ENCODE measurements at places on chromosomes 11 and 22.

GRCh38 chr11:124657904-124658303 lies 15.6 kb downstream of the SIAE start:
- DNase-seq, result no peak

- no peak for DNase-seq
These were observed 766 bp downstream of the APOL2 start for GRCh38 chr22:36238373-36239149.

DNA sequence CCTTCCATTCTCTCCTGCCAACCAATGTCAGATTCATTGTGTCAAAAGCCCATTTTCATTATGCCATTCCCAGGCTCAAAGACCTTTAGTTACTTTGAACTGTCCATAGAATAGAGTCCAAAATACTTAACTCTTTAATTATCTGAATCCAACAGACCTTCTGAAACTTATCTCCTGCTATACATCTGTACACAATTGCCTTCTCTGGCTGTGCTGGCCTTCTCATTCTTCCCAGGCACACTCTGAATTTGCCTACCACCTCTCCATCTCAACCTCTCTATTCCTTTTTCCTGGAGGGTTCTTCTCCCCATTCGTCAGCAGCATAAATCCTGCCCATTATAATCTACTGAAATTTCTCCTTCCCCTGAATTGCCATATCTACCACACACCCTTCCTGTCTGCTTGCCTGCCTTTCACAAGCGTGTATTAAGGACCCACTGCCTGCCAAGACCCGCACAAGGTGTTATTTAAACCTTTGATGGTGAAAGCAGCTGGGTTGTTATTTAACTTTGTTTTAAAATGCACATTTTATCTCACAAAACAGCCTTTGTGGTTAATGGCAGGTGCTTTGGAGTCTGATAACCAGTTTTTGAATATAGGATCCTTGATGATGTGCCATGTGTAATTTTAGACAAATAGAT lies 125.9 kb downstream of the CCDC81 start:
- DNase-seq, result no peak

- DNase-seq, result no peak
These were observed 206.2 kb upstream of the LRRC4C start for GRCh38 chr11:41665441-41666360.

GRCh38 chr11:46588915-46589314 lies 4.9 kb downstream of the AMBRA1 start:
- no peak for DNase-seq

GRCh38 chr11:113473983-113474361 lies 1.2 kb downstream of the DRD2 start:
- DNase-seq, result no peak

DNA sequence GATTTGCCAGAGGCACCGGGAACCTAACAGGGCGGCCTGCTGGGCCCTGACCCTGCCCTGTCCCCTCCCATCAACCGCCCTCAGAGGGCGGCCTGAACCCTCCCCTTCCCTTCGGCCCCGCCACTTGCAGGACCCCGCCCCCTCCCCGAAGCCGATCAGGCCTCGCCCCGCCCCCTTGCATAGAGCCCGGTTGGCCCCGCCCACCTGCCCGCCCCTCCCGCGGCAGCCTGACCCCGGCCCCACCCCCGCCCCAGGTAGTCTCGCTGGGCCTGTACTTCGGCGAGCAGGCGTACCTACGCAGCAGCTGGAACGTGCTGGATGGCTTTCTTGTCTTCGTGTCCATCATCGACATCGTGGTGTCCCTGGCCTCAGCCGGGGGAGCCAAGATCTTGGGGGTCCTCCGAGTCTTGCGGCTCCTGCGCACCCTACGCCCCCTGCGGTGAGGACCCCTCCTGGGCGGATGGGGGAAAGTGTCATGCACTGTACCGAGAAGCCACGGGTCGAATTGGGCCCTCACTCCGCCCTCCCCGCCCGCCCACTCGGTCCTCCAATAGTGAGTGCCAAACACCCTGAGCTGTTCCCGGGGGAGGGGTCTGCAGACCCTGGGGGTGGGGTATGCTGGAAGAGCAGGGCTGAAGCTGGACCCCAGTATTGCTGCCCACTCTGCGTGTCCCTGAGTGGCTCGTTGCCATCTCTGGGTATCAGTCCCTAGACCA lies 94.1 kb downstream of the CACNA1I start:
- DNase-seq, result no peak

- no peak for DNase-seq
These were observed 547 bp downstream of the TUBA8 start for GRCh38 chr22:18110954-18111758.

DNA sequence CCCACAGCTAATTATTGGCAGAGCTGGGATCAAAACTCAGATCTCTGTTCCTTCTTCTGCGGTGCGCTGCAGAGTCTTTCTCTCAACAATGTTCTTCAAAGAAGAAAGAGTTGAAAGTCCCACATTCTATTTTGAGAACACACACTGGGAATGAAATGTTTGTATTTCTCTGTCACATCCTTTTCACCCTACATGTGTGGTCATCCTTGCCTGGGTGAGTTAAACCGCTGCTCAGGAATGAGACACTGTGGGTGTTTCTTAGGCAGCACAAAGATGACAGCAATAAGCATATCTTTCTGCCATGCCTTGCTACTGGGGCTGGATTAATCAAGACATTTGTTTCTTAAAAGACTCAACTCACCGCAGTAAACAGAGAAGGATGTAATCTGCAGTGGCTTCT lies 222.6 kb downstream of the LARGE1 start:
- DNase-seq, result no peak

DNA sequence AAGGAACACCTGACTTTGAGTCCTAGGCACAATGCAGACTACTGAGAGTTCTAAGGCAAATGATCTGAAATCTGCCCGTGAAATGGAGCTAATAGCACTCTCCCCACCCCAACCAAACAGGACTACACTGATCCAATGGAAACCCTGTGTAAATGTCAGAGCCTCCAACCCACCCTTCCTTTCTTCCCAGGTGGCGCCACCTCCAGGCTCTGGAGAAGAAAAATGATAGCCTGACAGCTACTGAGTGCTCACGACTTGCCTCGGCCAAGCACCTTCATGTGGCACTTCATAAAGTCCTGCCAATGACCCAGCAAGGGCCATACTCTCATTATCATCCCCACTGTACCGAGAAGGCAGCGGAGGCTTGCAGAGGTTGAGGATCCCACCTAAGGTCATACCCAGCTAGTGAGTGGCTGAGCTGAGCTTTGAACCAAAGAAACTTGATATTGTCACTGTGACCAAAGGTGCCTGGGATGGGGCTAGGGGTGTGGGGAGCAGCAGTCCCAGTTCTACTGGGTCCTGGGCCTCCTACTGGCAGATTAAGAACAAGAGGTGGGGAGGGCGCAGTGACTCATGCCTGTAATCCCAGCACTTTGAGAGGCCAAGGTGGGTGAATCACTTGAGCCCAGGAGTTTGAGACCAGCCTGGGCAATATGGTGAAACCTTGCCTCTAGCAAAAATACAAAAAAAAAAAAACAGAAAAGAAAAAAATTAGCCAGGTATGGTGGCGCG lies 20.5 kb downstream of the TST start:
- no peak for DNase-seq

GRCh38 chr11:66920978-66921784 lies 37.0 kb downstream of the PC start:
- DNase-seq, result no peak

GRCh38 chr11:86040919-86041850 lies 27.7 kb downstream of the PICALM start:
- DNase-seq, result no peak

GRCh38 chr11:110152199-110152598 lies 59.0 kb downstream of the ZC3H12C start:
- no peak for DNase-seq

DNA sequence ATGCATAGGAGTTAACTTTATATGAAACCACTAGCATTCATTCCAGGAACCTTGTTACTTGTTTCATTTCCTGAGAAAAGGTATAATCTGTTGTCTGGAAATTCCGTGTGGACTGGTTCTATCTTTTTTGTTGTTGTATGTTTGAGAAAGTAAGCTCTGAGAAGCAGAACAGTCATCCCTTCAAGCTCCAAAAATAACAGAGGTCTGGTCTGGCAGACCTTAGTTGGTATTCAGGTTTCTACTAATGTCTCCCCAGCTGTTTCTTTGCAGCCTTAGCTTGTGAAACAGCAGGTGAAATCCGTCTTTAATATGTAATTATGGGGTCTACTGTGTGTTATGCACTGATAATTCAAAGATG lies 2.4 kb downstream of the RNF121 start:
- DNase-seq, result no peak

DNA sequence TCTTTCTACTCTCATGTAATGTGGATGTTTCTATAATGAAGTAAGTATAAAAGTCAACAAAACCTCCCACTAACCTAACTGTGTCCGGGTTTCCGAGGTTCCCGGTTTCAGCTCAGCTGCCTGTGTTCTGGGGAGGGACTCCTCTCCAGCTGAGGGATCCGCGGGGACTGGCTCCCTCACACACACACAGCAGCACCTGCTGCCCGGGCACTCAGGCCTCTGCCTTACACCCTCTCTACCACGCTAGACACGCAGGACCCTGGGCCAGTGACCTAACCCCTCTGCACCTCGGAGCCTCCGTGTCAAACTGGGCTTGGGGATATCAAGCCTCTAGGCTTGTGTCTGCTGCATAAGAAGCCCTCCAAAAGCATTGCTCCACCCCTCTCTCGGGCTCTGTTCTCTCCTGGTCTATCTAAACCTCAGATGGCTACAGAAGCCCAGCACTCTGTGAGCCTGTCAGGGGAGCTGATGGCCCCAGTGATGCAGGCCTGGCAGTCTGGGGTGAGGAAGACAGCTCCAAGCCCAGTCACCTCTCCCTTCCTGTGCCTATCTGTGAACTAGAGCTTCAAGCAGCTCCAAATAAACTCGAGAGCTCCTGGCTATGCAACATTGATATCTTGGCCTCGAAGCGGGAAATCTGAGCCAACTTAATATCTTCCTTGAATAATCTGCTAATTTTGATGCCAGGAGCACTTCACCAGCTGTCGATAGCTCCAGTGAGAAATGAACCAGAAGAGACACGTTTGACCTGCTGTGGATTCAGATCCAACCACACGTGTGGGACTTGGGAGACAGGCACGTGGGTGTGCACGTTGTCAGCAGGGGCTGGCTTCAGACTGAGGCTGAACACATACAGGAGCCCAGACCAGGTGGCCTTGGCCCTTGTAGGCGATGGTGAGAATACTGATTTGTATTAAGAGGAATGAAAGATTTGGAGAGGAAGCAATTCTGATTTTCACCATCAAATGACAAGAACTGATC lies 232.7 kb upstream of the B3GAT1 start:
- no peak for DNase-seq

- no peak for DNase-seq
These were observed 815 bp upstream of the SMIM38 start for GRCh38 chr11:69154938-69155301.

DNA sequence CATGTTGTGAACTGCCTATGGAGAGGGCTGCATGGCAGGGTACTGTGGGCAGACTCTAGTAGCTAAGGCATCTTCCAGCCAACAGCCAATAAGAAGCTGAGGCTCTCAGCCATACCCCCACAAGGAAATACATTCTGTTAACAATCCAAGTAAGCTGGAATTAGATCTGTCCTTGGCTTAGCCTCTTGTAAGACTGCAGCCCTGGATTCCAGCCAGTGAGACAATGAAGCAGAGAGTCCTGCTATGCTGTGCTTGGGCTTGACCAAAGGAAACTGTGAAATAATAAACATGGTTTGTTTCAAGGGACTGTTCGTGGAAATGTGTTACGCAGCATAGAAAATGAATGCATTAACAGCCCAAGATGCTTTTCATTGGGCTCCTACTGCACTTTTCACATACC lies 1097.4 kb upstream of the CCDC90B start:
- no peak for DNase-seq

GRCh38 chr11:119785131-119785530 lies 56.1 kb upstream of the NECTIN1 start:
- DNase-seq, result no peak

- DNase-seq, result no peak
These were observed 29.2 kb upstream of the KCNA4 start for GRCh38 chr11:30045921-30046577.

- DNase-seq, result no peak
These were observed 301.8 kb upstream of the API5 start for GRCh38 chr11:43010042-43010441.

DNA sequence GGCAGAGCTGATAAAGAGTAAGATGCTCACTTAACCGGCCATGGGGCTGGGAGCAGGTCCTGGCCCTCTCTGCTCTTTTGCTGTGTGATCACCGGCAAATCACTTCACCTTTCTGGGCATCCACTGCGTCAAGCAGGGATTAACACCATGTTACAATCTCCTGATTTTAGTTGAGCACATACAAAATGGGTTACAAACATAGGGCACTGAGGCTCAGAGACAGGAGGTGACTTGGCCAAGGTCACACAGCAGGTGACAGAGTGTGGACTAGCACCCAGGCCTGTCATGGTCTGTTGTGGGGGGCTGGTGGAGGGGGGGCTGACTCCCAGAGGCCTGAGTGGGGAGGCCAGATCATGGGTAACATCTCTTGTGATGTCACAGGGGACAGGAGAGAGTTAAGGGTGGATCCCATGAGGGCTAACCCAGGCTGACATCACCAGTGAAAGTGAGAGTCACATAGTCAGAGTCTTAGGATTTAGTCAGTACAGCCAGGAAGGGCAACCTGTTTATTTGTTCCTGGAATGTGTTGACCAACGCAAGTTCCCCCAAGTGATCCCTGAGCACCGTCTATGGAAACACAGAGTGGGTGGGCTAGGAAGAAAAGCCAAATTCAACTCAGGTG lies 27.8 kb downstream of the GDPD5 start:
- DNase-seq, result no peak

DNA sequence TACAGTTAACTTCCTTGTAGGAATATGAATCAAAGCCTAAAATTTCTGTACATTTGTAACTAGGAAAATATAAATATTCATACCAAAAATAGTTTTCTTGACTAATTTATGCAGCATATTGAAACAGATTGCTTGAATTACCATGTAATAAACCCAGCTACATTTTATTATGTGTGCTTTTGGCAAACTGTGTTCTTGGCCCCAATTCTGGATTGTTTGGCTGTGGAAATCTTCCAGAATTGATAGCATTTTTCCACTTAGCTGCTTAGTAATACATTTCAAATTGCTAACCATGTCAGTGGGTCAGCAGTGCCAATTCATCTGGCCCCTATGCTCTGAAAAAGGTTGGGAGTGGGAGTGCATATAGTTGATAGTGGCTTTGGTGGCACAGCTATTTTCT lies 32.3 kb downstream of the PDHX start:
- DNase-seq, result no peak

DNA sequence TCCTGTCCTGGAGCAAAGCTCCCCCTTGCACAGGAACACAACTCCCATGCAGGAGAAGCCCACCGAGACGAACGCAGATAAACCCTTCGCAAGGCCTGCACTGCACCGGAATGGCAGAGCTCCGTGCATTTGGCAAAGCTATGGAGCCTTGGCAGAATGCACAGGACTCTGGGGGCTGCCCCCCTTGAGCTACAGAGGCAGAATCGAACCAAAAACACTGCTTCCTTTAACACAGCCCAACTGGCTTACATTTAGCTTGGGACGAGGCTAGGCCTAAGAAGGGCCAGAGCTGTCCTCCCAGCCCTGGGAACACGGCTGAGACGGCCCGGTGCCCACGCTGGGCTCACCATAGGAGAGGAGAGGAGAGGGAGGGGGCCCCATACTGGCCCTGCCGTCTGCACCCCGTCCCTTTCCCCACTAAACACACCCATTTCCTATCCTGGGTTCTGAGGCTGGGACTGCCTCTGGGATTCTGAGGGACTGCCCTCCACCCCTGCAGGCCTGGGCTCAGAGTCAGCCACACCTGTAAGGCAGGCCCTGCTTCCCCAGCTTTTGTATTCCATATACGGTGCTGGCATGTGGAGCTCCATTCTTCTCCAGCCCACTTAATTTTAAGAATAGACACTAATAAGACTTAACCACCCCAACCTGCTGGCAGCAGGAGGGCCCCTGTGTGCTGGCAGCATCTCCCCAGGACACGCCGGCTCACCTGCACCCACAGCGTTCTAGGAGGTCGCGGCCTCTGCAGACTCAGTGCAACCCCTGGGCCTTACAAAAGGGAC lies 32.9 kb downstream of the PPM1F start:
- no peak for DNase-seq

Measured in fibroblast of the conjunctiva (primary cell).